Activated T-cell treated with anti-CD3 and anti-CD28 coated beads, Interleukin-2, amount 50 U/mL, for 72 hours (primary cell): ENCODE measurements at places on chromosomes 4 and X.

DNA sequence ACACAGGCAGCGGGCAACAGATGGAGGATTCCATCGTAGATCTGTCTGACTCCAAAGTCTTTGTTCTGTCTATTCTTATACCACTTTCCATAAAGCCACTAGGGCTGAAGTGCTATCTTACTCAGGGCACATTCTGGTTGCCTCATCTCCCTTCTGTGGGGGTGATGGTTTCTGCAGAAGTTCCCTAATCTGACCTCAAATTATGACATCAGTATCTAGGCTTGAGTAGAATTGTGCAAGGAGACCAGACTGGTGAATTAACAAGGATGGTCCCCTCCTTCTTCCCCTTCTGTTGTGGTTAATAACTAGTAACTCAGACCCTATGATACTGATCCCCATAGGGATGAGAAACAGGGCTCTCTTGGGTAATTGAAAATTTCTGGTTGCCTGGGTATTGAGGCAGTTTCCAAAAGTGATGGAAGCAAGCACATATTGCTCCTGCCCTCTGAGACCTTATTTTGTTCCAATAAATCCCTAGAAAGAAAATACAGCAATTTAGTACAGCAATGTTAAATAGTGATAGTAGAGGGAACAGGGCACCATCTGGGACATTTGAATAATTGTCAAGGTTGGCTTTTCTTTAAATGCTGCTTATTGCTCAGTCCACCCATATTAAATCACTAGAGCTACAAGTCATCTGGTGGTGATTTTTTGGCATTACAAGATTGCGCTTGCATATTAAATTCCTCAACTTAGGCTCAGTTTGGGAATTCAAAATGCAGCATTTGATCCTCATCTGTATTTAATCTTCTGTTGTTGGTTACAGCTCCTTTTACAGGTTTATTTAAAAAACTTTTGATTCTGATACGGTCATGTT, 57.3 kb upstream of the AP1S2 start:
- no peak for DNase-seq

- DNase-seq: no peak
Observed at GRCh38 chrX:139246295-139246694, 284.2 kb upstream of the F9 start.

- DNase-seq: no peak
Observed at GRCh38 chr4:6316461-6317003, 46.9 kb downstream of the WFS1 start.

DNA sequence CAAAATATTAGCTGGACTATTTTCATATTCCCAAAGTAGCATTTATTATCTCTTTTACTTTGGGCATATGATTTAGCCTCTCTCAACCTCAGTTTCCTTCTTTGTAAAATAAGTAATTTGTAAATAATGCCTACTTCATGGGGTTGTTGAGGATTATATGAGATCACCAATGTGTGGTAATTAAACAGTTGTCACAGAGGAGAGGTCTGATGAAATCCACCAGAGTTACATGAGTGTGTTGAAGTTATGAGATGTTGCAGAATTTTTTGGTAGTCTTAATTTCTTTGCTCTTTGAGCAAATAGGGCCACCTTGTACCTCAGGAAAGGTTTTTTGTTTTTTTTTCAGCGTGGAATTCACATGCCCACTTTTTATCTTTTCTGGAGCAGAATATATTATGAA, 1.4 kb downstream of the COX7B start:
- DNase-seq: no peak

DNA sequence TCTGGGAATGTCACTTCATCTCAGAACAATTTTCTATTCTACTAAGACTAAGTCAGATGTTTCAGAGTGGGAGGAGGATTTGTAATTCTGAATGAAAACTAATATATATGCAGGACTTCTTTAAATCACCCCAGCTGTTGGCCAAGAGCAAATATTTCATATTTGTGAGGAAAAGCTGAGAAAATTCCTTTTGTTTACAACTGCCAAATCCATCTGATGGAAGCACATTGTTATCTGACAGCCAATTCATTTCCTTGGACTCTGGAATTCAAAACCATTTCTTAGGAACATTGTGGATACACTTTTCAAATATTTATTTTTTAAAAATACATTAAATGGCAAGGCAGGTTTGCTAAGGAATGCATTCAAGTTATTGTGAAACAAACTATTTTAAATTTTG, 8.0 kb downstream of the SLIT2 start:
- no peak for DNase-seq
